ENCODE measurements at places on chromosomes 16 and 17. TPM values are rescaled to one million over a fixed set of nuclear protein-coding genes. Genes with fewer than 3 reads are reported as not detected.
A peak's percentile ranks its signal among the peaks of the same experiment; 100 is the strongest.

DNA sequence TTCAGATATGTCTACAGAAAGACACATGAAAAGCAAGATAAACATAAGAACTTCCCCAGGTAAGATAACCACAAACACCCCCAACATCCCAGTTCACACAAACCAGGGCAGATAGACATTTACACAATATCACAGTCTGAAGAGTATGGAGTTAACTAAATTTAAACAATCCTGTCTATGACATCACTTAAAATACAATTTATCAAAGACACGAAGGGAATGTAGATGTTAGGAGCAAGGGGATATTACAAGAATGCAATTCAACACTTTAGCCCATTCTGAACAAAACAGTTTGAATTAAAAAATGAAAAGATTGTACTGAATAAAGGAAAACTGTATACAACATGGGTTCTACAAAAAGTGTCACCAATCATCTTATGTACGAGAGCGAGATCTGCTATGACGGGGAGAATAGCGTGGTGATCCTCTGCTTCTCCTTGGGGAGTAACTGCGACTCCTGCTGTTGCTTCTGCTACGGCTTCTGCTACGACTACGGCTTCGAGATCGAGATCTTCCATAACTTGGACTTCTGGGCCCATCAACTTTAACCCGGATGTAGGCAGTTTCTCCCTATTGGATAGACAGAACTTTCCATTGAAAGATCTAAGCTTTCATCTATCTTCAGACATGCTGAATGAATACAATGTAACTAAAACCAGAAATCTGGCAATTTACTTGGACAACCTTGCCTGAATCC, 1.9 kb downstream of the SRSF1 start:
- H3K36me3 ChIP-seq, result peaks cover 37% of the 10 kb centered on the region
- no peak overlapping the region for H3K27ac ChIP-seq
- peaks cover 28% of the 10 kb centered on the region for H3K4me1 ChIP-seq
- H3K4me3 ChIP-seq, result peak overlapping the region; percentile 92
- H3K27me3 ChIP-seq, result no peaks in the 10 kb centered on the region
- DNase-seq, result no peak

DNA sequence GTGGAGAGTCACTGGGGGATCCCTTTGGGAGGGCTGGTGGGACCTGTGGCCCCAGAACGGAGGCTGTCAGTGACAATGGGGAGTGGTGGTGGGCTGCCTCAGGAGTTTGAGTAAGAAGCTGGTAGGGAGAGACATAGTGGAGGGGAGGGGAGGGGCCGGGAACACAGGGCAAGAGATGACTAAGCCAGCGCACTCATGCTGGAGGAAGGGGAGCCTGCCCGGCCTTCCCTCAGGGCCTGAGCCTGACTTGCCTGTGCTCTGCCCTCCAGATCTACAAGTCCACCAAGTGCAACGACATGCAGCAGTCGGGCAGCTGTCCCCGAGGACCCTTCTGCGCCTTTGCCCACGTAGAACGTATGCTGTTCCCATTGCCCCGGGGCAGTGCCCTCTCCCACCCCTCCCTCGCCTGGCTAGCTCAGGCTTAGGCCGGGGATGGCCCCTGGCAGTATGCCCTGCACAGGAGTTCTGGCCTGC, 29.3 kb downstream of the UNC13D start:
- peaks cover 9% of the 10 kb centered on the region for H3K36me3 ChIP-seq
- no peak overlapping the region for H3K4me3 ChIP-seq
- no peaks in the 10 kb centered on the region for H3K27me3 ChIP-seq

GRCh38 chr16:527015-527903, at the start of gene CAPN15:
Gene CAPN15, plus strand, starts transcription at chr16:527712. Its CDS starts 19,127 bp downstream, at chr16:546839.
- no peaks in the 10 kb centered on the region for H3K27me3 ChIP-seq
- H3K4me3 ChIP-seq, result peak within 1 kb of the TSS; percentile 70
- peak; percentile 95 for DNase-seq

DNA sequence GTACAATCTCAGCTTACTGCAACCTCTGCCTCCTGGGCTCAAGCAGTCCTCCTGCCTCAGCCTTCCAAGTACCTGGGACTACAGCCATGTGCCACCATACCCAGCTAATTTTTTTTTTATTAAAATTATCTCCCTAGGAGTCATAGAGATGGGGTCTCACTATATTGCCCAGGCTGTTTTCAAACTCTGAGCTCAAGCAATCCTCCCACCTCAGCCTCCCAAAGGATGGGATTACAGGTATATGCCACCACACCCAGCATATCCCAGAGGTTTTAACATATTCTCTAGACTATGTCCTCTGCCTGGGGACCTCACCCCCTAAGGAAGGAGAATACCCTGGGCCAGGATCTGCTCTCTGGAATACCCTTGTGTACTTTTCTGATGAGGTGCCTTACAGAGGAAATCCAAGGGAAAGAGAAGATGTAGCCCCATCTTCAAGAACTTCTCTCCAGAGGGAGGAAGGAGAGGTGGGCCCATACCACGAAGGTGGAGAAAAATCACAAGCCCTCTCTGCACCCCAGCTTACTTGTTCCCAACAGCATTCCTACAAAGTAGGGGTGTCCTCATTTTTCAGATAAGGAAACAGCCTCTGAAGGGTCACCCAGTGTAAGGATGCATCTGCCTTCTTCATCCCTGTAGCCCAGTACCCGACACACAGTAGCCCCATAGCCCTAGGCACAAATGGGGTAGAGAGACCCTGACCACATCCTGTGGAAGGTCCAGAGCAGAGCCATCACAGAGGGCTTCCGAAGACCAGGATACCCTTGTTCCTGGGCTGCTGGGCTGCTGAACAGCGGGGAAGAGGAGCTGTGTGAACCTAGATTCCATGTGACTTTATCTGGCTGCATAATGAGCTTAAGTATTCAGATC, 151.6 kb downstream of the SOCS1 start:
- H3K4me1 ChIP-seq, result peaks cover 14% of the 10 kb centered on the region
- H3K4me3 ChIP-seq, result no peak overlapping the region
- no peak for DNase-seq
- H3K27me3 ChIP-seq, result no peaks in the 10 kb centered on the region
- H3K36me3 ChIP-seq, result no peaks in the 10 kb centered on the region

- H3K4me3 ChIP-seq, result peak within 1 kb of the TSS; percentile 92
- peak within 1 kb of the TSS; percentile 94 for H3K27ac ChIP-seq
- no peaks in the 10 kb centered on the region for H3K36me3 ChIP-seq
- no peaks in the 10 kb centered on the region for H3K27me3 ChIP-seq
- H3K4me1 ChIP-seq, result peaks cover 17% of the 10 kb centered on the region
- peak; percentile 98 for DNase-seq
Measured at GRCh38 chr16:50065624-50066481, at the start of gene HEATR3. Gene HEATR3, plus strand, starts transcription at chr16:50065970. Its CDS starts 162 bp downstream, at chr16:50066132.

DNA sequence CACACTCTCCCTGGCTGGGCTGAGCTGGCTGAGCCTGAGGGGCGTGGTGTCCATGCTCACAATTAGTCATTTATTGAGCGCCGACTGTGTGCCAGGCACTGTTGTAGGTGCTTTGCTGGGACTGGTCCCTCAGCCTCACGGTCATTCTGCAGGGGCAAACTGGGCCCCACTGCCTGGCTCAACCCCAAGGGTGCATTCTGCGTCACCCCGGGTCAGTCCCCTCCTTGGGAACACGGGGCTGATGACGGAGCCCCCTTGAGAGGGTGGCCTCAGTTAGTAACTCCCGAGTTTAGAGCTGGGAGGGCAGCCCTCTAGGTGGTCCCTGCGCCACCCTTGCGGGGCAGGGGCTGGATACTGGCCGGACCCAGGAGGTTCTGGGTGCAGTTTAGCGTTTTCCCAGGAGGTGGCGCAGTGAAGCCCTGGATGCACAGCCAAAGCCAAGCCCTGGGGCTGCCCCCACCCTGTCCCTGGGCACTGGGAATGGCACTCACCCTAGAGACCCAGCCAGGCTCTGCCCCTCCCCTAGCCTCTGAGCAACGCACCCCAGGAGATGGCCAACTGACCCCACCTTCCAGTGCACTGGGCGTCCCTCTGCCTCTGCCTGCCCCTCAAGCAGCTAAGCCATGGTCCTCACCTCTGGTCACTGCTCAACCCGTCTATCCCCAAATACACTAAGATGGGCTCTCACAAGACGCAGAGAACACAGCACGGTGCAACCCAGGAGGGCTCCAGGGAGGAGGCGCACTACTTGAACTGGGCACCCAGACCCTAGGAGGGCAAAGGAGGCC, 243.2 kb upstream of the GSE1 start:
- H3K27me3 ChIP-seq, result no peaks in the 10 kb centered on the region
- no peaks in the 10 kb centered on the region for H3K4me1 ChIP-seq
- peak; percentile 61 for DNase-seq

GRCh38 chr16:54957403-54958166, 26.9 kb downstream of the IRX5 start:
- DNase-seq, result peak; percentile 11
- H3K4me3 ChIP-seq, result no peak overlapping the region
- no peak overlapping the region for H3K27ac ChIP-seq

- no peak for DNase-seq
- H3K27ac ChIP-seq, result no peak overlapping the region
- peaks cover 39% of the 10 kb centered on the region for H3K27me3 ChIP-seq
- H3K4me3 ChIP-seq, result no peak overlapping the region
- H3K36me3 ChIP-seq, result no peaks in the 10 kb centered on the region
Measured at GRCh38 chr17:48647103-48647962, 21.2 kb upstream of the HOXB9 start.

- no peaks in the 10 kb centered on the region for H3K36me3 ChIP-seq
- H3K27ac ChIP-seq, result no peak overlapping the region
- no peak for DNase-seq
- no peaks in the 10 kb centered on the region for H3K4me1 ChIP-seq
- no peaks in the 10 kb centered on the region for H3K27me3 ChIP-seq
Measured at GRCh38 chr17:60423865-60424264, 1.6 kb downstream of the CHCT1 start.

- no peak overlapping the region for H3K4me3 ChIP-seq
- H3K27ac ChIP-seq, result no peak overlapping the region
- H3K4me1 ChIP-seq, result no peaks in the 10 kb centered on the region
- no peaks in the 10 kb centered on the region for H3K27me3 ChIP-seq
Measured at GRCh38 chr16:4365014-4365406, 6.6 kb upstream of the VASN start.

DNA sequence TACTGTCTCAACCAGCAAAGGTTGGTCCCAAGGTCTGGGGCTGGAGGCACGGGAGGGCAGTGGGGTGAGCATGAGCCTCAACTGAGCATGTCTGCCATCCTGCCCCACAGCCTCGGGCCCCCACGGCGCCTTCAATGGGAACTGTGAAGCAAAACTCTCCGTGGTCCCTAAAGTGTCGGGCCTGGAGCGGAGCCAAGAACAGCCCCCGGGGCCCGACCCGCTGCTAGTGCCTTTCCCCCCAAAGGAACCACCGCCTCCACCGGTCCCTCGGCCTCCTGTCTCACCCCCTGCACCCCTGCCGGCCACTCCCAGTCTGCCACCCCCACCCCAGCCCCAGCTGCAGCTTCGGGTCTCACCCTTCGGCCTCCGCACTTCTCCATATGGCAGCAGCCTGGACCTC, 4.2 kb downstream of the FBRS start:
- peak; percentile 22 for DNase-seq
- H3K4me1 ChIP-seq, result peaks cover 13% of the 10 kb centered on the region
- no peaks in the 10 kb centered on the region for H3K27me3 ChIP-seq
- H3K4me3 ChIP-seq, result no peak overlapping the region
- H3K36me3 ChIP-seq, result peaks cover 31% of the 10 kb centered on the region

GRCh38 chr17:7004398-7005253, 7.8 kb upstream of the RNASEK start:
- DNase-seq, result no peak
- H3K4me1 ChIP-seq, result no peaks in the 10 kb centered on the region
- H3K27ac ChIP-seq, result no peak overlapping the region
- no peak overlapping the region for H3K4me3 ChIP-seq
- H3K27me3 ChIP-seq, result no peaks in the 10 kb centered on the region

GRCh38 chr17:49997301-49997650, 2.3 kb upstream of the DLX3 start:
- no peak overlapping the region for H3K4me3 ChIP-seq
- no peaks in the 10 kb centered on the region for H3K36me3 ChIP-seq
- DNase-seq, result no peak
- H3K4me1 ChIP-seq, result no peaks in the 10 kb centered on the region

DNA sequence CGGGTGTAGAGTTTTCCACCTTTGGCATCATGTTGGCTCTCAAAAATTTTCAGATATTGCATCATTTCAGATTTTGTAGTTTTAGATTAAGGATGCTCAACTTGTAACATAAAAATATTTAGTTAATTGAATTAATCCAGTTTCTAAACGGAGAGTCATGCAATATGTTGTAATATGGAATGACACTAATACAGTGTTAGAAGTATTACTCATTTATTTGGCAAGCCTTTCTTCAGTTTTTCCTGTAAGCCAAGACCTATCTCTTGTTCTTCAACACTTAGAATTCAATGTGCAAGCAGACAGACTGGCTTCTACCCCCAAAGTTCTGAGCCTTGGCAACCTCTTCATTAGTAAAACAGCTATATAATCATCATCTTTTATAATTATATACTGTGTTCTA, 985.0 kb upstream of the GOT2 start:
- no peaks in the 10 kb centered on the region for H3K36me3 ChIP-seq
- no peak for DNase-seq
- no peak overlapping the region for H3K4me3 ChIP-seq
- H3K27ac ChIP-seq, result no peak overlapping the region

- H3K4me3 ChIP-seq, result no peak overlapping the region
- no peaks in the 10 kb centered on the region for H3K27me3 ChIP-seq
- H3K4me1 ChIP-seq, result no peaks in the 10 kb centered on the region
- no peaks in the 10 kb centered on the region for H3K36me3 ChIP-seq
Measured at GRCh38 chr16:80121522-80121909, 419.3 kb upstream of the DYNLRB2 start.

DNA sequence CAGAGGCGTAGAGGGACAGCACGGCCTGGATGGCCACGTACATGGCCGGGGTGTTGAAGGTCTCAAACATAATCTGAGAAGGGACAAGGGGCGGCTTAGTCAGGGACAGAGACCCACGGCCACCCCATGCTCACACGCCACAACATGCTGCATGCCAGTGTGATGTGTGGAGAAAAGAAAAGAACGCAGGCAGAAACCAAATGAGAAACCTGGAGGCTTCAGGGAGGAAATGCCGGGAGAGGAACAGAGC, 1.1 kb downstream of the ACTG1 start:
- peak overlapping the region; percentile 81 for H3K4me3 ChIP-seq
- no peaks in the 10 kb centered on the region for H3K27me3 ChIP-seq
- peaks cover 21% of the 10 kb centered on the region for H3K36me3 ChIP-seq
- H3K27ac ChIP-seq, result peak overlapping the region; percentile 97
- no peak for DNase-seq

DNA sequence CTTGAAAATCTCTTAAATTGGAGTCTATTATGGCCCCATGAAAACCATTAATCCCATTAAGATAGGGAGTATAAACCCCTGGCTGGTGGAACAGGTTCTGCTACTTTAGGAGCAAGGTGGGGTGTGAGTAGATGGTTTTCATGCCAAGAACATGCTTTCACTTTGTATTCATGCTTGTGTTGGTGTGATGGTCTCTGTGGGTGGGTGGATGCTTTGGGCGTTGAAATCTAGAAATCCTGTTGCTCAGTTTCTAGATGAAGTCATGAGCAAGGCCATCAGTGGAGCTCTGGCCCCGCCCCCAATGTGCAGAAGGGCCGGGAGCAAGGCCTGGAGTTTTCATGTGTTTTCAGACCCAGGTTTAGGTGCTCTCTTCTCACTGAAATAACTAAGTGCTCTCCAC, 20.1 kb downstream of the PLD6 start:
- peaks cover 3% of the 10 kb centered on the region for H3K4me1 ChIP-seq
- H3K27ac ChIP-seq, result peak overlapping the region; percentile 51
- no peak overlapping the region for H3K4me3 ChIP-seq
- H3K27me3 ChIP-seq, result no peaks in the 10 kb centered on the region
- DNase-seq, result no peak

The LRRC37A2 gene
- 7.6 TPM for total RNA-seq

The CPD gene
- 32.2 TPM for total RNA-seq

The LYZL6 gene
- total RNA-seq, result not detected

The SULT1A1 gene
- 7.5 TPM for total RNA-seq

The CMTM1 gene
- total RNA-seq, result 3.9 TPM

The EVPL gene
- total RNA-seq, result 2.2 TPM

The SPNS2 gene
- 16.5 TPM for total RNA-seq

The SAMD14 gene
- 0.16 TPM for total RNA-seq
